T-cell (primary cell): ENCODE measurements at places on chromosomes 5 and 9.

GRCh38 chr5:147557876-147558745 is 48.2 kb upstream of the DPYSL3 start:
- no peak for DNase-seq

- no peak for DNase-seq
Observed at GRCh38 chr5:32584646-32585045, 711 bp upstream of the SUB1 start.

GRCh38 chr9:28518439-28518838 is 945.2 kb upstream of the C9orf72 start:
- DNase-seq: no peak

- no peak for DNase-seq
Observed at GRCh38 chr5:53069626-53070025, 39.9 kb downstream of the MOCS2 start.

- DNase-seq: no peak
Observed at GRCh38 chr5:96337048-96337781, 95.8 kb downstream of the PCSK1 start.
